ENCODE measurements at places on chromosomes 4 and X. TPM values are rescaled to one million over a fixed set of nuclear protein-coding genes. Genes with fewer than 3 reads are reported as not detected.

MAGEA1 gene
- not detected for total RNA-seq

MAGED4B gene
- not detected for total RNA-seq

PHKA1 gene
- total RNA-seq, result 4.5 TPM

ACE2 gene
- total RNA-seq, result 7.2 TPM

SLITRK4 gene
- total RNA-seq, result 2.5 TPM

All from breast epithelium (tissue), 4 donors.